ENCODE measurements at places on chromosomes 7 and 10.
A peak's percentile ranks its signal among the peaks of the same experiment; 100 is the strongest.

DNA sequence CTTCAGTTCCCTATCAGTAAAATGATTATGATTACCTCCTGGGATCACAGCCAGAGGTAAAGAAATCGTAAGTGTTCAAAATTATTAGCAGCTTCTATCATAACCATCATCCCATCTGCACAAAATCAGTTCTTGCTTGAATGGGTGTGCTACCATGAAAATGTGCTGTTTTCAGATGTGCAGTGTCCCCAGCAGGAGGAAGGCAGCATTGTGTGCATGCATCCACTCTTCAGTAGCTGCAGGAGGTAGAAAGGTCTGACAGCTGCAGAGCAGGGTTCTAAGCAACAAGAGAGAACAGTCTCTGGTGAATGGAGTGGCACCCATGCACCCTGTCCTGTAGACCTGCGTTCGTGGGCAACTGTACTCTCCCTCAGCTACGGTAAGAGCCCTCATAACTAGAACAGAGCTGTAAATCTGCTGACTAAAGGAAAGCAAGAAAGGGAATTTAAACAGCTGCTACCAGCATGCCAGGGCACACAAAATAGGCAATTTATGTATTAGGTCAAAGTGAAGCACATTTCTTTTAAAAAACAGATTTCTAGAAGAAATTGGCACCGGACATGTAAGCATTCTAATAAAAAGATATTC lies 21.2 kb downstream of the VSTM2A start:
- DNase-seq = no peak

DNA sequence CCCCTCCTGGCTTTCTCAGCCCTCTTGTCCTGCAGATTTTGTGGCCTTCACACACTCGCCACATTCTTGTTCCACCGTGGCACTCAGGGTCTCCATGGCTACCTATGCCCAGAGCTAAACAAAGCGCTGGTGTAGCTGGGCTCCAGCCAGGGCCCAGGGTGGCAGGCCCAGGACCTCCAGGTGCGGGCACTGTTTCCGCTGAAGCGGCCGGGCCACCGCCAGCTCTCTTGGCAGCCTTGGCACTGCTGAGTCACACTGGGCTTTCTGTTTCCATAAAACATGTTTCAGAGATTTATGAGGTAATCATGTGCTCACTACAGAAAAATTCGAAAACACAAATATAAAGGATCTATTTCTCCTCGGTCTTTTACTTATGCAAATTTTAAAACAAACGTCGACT lies 51.3 kb downstream of the AOC1 start:
- DNase-seq = peak; percentile 27

- no peak for DNase-seq
Measured at GRCh38 chr7:150784954-150785353, 15.2 kb downstream of the TMEM176B start.

DNA sequence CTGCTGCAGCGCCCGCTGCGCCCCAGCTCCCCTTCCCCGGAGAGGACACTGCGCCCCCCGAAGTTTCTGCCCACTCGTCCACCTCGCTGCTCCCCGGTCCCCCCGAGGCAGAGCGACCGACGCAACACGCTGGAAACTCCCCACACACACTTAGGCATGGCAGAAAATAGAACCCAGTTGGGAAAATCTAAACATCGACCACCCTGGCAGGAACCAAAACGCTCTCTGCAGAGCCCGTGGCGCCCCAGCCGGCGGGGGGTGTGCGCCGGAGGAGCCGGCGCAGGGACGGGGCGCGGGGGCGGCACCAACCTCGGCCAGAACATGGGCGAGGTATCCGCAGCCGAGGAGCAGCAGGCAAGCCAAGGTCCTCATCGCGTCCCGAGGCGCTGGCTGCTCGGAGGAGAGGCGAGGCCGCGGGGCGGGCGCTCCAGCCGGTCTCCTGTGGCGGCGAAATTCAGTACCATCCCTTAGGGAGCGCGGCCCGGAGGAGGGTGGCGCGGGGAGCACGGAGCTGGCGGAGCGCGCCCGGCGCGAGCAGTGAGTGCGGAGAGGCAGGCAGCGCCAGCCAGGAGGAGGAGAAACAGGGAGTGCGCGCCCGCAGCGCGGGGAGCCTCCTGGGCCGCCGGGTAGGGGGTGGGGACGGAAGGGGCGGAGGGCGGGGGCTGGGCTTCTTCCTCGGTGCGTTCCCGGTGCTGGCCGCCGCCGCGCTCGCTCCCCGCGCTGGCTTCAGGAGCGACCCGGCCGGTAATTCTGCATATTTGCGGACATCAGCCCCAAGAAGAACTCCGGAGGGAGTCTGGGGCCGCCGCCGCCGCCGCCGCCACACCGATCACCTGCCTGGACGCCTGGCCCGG lies 789 bp downstream of the PDGFA start:
- DNase-seq = peak; percentile 85

DNA sequence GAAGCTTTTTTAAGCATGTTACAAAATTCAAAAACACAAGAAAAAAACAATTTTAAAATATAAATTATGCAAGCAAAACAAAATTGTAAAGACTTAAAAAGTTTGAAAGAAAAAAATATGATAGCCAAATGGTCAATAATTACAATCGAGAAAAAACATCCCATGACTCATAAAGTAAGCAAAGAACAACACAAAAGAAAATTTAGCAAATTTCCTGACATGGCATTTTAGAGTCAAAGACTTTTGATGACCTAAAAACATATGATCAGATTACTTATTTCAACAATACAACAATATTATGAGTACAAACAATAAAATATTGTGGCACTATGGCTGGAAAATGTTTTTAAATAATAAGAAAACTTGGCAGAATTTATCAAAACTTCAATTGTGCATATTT lies 312.1 kb upstream of the MEOX2 start:
- DNase-seq = no peak

DNA sequence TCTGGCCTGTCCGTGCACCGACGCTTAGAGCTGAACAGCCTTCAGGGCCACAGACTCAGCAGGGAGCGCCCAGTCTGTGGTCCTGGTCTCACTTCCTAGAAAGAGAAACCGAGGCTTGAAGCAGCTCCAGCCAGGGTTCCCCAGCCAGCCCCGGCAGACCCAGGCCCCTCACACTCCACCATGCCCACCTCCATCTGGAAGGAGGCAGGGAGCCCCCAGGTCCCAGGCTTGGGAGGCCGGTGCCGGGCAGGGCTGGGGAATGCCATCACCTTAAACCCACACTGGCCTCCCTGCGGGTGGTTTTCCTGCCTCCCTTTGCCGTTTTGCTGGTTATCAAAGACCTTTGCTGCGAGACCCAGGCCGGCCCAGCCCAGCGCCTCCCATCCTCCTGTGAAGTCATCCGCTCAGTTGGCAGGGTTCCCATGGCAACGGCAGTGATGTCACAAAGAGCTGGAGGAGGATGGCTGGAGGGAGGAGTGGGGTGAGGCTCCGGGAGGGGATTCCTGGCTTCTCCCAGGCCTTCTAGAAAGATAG lies 24.0 kb downstream of the ELFN1 start:
- no peak for DNase-seq

DNA sequence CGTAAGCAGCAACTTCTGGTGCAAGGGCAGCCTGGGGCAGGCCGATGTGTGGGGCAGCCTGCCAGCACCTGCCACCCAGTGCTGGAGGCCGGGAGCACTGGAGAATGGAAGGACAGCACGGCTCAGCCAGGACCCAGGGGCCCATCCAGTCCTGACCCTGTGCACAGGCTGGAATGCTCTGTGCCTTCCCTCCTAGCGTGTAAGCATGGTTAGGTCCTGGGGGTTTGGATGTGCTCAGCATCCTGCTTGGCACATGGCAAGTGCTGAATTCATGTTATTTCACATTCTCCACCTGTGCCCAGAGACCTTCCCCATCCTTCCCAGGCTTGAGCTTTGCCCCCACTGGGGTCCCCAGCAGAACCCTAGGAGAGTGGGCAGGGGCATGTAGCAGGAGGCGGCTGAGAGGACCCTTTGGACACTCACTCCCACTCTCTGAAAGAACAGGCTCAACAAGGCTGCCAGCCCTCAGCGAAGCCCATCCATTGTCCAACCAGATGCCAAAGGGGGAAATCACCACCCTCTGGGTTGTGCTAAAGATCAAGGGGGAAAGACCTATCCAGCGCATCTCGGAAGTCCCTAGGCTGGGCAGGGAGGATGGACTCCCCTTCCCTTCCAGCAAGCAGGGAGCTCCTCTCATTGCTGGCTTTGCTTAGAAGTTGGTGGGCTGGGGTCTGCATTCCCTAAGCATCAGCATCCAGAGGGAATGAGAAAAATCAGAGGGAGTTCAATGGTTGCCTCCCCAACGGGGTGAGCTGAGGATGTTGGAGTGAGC lies 29.7 kb downstream of the ANXA8 start:
- DNase-seq = no peak

GRCh38 chr10:76319661-76320060 lies 888.2 kb downstream of the LRMDA start:
- no peak for DNase-seq

GRCh38 chr10:114626841-114627240 lies 31.2 kb downstream of the ABLIM1 start:
- no peak for DNase-seq

DNA sequence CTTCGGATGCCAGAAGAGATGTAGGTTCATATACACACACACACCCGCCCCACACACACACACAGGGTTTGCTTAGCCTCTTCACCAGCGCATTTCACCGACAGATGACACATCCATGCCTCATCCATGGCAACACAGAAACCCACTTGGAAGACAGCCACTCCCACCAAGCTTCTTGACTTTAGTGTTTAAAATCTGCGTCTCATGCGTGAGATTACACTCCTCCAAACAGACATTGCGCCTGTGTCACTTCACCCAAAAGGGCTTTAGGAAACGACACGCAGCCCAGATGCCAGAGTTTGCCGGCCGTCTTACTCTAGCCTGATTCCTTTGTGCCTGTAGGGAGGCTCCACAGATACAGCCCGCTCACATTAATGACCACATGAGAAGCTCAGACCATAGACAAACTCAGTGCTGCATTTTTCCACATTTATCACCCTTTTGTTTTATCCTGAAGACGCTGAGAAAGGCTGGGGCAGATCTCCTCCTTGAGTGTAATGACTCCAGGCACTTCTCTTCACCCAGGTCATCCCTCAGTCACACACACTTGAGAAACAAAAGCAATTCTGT lies 73.8 kb downstream of the DIP2C start:
- no peak for DNase-seq

GRCh38 chr10:42738679-42739078 lies 43.9 kb upstream of the BMS1 start:
- DNase-seq = no peak

DNA sequence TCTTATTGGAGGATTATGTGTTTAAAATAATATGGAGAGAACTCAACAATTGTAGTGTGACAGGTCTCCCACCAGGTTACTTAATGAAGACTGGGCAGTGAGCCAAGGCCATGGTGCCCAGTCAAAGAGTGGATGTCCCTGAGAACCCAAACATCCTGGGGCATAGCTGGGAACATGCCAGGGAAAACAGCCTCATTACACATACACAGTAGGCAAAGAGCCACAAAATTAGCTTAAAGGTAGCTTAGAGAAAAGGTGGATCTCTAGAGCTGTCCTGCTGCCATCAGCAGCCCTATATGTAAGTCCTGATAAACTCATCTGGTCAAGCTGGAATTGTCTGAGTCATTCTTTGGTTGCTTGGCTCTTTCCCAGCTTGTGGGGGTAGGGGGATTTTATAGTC lies 287.8 kb downstream of the PHF14 start:
- DNase-seq = no peak

DNA sequence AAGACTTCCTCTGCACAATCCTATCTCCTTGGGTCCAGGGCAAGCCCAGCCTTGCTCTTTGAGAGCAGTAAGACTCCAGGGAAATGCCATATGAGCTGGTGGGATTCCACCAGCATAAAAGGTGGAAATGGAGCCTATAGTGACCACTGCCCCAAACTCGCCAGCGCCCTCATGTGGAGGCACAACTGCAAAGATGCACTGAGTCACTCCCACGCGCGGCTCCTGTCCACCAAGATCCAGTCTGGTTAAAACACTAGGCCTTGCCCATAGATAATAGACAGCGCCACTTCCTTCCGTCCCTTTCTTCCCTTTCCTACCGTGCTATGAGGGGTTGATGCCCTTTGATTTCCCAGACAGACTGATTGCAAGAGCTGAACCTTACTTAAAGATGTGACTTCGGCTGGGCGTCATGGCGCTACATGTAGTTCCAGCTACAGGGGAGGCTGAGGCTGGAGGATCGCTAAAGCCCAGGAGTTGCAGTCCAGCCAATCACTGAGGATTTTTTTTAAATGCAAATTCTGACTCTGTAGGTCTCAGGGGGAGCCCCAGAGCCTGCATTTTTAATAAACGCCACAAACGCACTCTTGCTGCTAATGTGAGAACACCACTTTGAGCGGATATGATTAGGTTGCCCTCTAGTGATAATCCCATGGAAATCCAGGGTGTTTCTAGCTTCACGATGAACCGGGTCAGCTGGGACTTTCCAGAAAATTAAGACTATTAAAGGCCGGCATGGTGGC lies 136.5 kb downstream of the EPC1 start:
- no peak for DNase-seq

DNA sequence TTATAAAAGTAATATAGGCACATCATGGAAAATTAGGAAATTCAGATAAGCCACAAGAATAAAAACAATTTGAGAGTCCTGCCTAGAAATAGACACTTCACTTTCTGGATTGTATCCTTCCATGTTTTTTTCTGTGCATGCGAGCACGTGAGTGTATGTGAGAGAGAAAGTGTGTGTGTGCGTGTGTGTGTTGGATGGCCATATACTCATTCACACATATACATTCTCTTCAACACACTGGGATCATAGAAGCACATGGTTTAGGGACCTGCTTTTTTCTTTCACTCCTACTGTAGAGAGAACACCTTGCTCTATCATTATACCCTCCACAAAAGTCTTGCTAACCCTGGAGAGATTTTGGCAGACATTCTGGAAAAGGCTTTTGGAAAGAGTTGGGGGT lies 7.5 kb downstream of the FFAR4 start:
- no peak for DNase-seq

- DNase-seq = no peak
Measured at GRCh38 chr10:110241841-110242240, 34.4 kb downstream of the MXI1 start.

DNA sequence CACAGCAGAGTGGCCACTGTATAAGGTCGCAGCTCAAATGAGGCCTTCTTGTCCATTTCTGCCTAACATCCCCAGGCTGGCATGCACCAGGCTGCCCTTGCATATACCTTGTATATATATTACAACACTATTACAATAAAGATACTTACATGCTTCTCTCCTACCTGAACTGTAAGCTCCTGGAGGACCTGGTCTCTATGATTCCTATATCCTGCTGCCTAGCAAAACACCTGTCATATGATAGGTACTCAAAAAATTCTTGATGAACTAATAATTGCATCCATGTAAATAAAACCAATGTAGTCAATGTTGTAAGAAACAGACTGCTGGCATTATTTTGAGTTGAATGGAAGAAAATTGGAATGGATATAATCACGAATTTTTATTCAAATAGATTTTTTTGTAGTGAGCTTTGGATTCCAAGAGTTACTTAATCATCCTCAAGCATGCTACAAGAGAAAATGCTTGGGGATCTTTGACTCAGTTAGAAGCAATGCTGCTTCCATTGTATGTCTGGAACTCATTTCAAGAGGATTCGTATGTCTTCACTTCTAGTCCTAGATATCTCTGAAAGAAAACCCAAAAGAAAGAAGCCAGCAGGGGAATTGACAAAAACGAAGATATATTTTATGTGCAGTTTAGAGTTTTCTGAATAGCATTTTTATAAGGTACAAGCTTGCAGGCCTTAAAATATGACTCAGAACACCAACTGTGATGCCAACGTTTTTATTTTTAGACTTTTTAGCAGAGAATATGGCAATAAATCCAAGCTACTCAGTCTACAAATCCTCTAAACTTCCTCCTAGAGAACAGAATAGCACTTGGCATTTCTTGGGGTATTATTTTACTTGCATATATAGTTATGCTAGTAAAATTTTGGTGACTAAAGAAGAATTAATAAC lies 53.1 kb downstream of the OSBPL3 start:
- DNase-seq = no peak

All from occipital lobe (tissue), 3 donors.